ENCODE measurements at places on chromosomes 2 and 18.

DNA sequence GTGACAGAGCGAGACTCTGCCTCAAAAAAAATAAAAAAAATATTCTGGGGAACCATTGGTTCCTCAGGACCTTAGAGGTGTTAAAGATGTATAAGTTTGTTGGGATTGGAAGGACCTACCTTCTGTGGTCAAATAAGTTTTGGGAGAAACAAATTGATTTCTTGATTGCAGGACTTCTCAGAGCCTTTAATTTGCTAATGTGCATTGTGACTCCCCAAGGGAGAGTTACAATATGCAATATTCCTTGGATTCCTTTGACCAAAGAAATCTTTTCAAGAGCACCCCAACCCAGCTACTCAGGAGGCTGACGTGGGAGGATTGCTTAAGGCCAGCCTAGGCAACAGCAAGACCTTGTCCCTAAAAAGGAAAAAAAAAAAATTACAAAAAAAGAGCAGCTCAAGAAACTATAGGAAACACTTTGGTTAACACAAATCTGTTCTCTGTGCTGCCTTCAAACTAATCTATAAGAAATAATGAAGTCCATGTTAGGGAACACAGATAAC, 6.5 kb downstream of the NAGK start:
- no peak for DNase-seq

- no peak for DNase-seq
These were observed 41.6 kb downstream of the GCA start for GRCh38 chr2:162385536-162385935.

GRCh38 chr2:26716769-26717168, 24.2 kb downstream of the KCNK3 start:
- DNase-seq, result no peak

- no peak for DNase-seq
These were observed 2.0 kb downstream of the SATB2 start for GRCh38 chr2:199455545-199456382.

- no peak for DNase-seq
These were observed 43.4 kb downstream of the PLCL1 start for GRCh38 chr2:197847651-197848401.

- DNase-seq, result no peak
These were observed 24.1 kb downstream of the SIGLEC15 start for GRCh38 chr18:45849529-45849928.

DNA sequence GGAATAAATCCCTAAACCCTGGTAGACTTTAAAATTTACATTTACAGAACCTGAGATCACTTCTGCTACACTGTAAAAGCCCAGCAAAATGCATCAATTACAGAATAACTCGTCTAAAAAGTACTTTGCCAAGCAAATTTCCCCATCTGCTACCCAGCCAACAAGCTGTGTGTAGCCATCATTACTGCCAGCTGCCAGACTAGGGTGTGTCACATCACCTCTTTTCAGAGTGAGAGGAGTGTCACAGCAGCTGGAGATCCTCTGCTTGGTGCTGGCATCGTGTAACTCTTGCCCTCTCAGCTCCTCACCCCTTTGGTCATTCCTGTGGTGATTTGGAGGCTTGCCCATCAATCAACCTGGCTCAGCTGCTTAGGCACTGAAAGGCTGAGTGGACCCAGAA, 340.4 kb upstream of the MMADHC start:
- DNase-seq, result no peak

- DNase-seq, result no peak
These were observed 6.2 kb downstream of the KANSL3 start for GRCh38 chr2:96631804-96632435.
